ENCODE measurements at places on chromosomes 11 and 22.

- DNase-seq: no peak
Observed at GRCh38 chr22:46339956-46340355, 4.4 kb downstream of the TRMU start.

DNA sequence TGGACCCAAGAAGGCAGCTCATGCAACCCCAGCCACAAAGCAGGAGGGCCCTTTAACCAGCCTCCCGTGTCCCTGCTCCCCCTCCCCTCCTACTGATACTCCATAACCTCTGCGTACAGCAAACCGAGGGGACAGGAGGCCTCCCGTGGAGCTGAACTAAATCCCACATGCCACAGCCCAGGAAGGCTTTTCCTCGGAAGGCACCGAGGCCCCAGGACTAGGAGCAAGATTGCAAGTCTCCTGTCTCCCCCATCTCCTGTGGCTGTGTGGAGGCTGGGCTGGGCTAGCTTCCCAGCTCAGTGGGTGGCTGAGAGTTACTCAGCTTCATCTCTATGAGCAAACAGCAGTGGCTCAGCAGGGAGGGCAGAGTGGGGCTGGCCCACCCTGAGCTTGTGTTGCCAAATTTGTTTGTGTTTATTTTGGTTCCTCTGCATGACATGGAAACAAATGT is 62.7 kb upstream of the NECTIN1 start:
- no peak for DNase-seq

DNA sequence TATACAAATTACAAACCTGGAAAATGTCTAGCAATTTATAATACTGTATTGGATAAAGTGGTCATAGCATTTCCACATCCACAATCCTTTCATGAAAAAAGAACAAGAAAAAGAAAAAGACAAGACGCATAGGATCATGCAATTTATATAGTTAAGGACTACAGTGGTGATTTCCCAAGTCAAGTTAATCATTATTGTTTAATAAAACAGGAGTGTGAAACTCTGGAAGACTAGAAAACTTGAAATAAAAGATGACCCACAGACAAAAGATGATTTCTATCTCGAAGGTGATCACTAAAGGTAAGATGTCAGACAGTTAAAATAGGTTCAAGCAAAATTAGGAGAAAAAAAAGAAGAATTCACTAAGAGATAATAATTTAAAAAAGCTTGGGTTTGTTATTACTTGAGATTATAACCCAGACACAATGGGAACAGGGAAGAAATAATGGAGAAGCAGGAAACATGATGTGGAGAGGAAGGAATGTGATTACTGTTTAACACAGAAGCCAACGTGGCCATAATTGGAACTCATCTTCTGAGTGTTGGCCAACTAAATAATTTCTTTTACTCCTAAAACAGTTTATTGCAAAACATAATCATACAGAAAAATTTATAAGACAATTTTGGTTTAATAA is 441.2 kb upstream of the ANO3 start:
- no peak for DNase-seq

- no peak for DNase-seq
Observed at GRCh38 chr11:99366546-99366945, 345.8 kb downstream of the CNTN5 start.

DNA sequence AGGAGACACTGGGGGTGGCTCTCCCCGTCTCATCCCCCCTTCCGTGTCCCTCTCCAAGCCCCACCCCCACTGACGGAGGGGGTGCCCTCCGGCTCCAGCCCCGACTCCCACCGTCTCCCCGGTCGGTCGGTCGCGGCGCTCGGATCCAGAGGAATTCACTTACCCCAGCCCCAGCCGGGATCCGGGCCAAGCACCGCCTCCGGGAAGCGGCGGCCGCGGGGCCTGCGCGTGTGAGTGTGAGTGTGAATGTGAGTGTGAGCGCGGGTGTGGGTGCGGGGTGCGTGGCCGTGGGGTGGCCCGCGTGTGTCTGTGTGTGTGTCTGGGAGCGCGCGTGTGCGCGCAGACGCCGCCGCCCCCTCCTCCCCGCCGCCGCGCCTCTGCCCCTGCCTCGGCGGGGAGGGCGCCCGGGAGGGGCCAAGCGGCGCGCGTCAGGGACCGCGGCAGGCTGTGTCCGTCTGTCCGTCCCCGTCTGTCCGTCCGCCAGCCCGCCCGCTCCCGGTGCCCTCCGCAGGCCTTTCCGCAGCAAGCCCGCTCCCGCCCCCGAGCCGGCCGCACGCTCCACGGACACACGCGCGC is at the start of gene ELFN2:
ELFN2 (minus strand) TSS at position 345 of the 576 bp plus-strand sequence. CDS start 51,945 bp downstream, outside the sequence.
- DNase-seq: no peak

DNA sequence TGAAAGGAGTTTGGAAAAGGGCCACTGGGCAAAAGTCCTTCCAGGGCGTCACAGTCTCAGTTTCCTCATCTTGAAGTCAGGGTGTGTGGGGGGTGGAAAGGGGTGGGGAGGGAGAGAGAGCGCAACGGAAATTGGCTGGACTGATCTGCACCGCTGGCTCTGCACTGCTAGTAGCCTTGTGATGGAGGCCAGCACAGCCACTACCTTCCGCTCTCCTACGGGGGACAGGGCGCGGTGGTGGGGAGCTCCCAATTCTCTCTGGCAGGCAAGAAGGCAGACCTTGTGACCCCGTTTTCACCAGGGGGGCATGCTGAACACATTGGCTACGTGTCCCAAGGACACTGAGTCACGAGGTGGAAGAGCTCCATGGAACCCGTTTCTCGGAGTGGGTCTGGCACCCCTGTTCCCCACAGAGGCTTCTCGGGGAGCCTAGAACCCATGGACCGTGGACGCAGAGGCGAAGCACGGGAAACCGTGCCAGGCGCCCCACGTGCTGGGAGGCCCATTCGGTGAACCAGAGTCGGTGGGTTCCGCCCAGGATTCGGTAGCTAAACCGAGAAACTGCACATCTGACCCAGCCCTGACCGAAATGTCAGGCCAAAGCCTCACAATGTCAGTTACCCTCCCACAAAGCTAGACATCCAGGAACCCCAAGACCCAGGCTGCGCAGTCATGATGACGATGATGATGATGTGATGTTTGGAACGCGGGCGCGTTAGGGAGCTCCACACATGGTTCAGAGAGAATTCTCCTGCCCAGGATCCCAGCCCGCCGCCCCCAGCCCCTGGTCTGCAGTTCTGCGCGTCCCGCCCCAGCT is 28.3 kb upstream of the WNT11 start:
- DNase-seq: no peak

- no peak for DNase-seq
Observed at GRCh38 chr11:47184711-47185304, 1.4 kb downstream of the PACSIN3 start.

DNA sequence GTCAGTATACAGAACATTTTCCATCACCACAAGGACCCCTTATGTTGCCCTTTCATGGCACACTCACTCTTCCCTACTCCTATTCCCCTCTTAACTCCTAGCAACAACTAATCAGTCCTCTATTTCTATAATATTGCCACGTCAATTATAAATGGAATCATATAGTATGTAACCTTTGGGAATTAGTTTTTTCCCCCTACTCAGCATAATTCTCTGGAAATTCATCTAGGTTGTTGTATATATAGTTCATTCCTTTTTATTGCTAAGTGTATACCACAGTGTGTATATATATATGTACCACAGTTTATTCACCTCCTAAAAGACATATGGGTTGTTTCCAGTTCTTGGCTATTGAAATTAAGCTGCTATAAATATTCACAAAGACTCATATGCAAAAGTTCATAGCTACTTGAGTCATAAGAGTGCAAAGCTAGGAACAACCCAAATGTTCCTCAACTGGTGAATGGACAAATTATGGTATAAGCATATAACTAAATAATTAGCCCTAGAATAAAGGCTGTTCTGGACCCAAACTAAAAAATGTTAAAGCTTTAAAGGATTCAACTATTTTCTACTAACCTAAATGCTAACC is 41.3 kb downstream of the TUB start:
- no peak for DNase-seq

- DNase-seq: peak; percentile 13
Observed at GRCh38 chr22:20130731-20131596, 640 bp upstream of the ZDHHC8 start.

GRCh38 chr11:6616596-6617250 is 2.5 kb downstream of the TPP1 start:
- no peak for DNase-seq

- no peak for DNase-seq
Observed at GRCh38 chr11:43200031-43200430, 111.8 kb upstream of the API5 start.

DNA sequence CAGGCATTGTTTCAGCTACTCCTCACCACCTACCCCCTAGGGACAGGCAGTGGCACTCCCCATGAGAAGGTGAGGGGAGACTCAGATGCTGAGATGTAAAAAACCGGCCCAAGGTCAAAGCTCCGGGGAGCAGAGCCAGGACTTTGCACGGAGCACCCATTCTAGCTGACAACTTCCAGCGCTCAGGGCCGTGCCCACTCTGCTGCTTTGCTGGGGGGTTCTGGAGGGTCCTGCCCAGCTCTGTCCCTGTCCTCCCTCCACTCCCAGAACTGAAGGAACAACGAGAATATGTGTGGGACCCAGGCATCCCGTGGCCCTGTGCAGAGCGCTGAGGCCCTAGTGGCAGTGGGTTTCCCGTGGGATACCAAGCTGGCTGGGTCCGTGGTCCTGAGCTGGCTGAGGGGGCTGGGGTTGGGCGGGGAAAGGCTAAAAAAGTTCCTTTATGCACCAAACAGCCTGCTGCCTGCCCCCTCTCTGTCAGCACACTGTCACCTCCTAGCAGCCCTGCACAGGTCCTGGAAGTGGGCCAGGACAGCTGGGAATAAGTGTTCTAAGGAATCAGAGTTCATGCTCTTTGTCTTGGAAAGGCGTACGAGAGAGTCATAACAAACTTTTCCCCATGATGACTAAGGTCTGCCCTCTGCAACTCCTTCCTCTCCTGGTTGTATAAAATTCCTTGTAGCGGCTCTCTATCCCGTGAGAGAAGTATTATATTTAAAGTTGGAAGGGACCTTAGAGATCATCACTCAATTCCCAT is 1.9 kb downstream of the MS4A10 start:
- DNase-seq: no peak

DNA sequence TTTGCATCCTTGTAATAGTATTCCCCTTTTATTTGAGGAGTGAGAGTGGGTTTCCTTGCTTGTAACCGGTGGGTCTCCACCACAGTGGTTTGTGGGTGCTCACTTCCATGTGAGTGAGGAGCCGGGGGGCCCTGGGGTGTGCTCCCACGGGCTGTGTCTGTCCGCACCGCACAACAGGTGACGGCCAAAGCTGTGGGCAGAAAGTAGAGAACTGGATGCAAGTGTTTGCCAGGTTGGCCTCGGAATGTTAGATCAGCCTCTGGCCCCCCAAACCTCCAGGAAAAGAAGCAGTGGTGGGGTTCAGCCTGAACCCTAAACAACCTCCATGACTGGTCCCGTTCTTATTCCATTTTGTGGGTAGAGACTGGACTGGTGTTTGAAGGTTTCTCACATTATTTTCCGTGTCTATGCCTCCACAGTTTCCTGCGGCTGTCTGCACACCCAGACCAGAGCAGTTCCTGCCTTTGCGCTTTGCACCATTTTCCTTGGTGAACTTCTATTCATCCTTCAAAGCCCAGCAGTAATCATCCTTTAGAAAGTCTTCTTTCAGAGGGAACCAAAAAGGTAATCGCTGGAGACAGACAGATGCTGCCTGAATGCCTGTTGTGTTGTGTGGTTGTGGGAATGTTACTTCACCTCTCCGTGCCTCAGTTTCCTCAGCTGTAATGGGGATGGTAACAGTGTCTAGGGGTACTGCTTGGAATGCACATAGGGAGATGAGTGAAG is 77.2 kb downstream of the MYEOV start:
- no peak for DNase-seq

DNA sequence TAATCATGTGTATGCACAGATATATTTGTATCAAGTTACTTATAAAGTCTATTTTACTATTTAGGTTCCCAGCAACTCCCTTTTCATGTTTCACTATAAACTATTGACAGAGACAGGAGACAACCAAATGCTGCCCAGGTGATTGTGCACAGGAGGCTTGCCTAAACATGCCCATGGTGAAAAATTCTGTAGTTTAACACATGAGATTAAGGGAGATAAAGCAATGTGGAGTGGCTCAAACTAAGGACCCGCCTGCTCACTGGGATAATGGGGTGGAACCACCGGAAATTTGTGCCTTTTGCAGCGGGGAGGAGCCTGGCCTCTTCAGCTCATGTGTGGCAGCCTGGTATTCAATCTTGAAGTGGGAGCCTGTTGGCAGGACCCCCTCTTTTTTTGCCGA is 459.5 kb upstream of the CNTN5 start:
- no peak for DNase-seq

DNA sequence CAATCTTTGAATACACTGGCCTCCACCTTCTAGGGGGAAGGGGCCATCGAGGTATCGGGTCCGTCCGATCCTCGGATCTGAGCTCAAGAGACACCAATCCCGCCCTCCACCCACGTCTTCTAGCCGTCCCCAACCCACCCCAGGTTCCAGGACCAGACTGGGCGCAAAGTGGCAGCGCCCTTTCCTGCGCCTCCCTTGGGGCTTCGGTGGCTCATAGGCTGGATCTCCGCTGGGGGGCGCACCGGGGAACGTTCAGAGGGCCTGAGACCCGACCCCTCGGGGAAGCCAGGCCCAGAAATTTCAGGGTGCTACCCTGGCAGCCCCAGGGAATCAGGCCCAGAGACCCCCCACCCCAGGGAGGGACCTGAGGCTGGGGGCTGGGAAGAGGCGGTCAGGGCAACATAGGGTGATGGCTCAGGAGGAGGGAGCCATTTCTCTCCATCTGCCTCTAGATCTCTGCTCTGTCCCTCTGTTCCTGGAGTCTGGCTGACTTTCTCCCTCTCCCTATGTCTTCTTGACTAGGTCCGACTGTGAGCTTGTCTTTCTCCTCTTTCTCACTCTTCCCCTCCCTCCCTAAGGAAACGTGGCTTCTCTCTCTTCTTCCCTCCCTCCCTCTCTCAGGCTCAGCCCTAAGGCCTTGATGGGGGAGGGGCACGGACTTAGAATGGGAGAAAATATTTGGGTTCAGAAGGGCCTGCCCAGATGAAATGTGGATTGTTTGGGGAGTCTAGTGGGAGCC is 1.1 kb downstream of the CREB3L1 start:
- no peak for DNase-seq

GRCh38 chr11:15805726-15806125 is 550.6 kb downstream of the SOX6 start:
- DNase-seq: peak; percentile 62

- DNase-seq: no peak
Observed at GRCh38 chr11:87600938-87601337, 563.2 kb downstream of the TMEM135 start.

GRCh38 chr22:31339148-31339832 is 6.9 kb downstream of the PATZ1 start:
- no peak for DNase-seq

GRCh38 chr22:27851974-27852746 is 50.6 kb upstream of the MN1 start:
- DNase-seq: no peak

DNA sequence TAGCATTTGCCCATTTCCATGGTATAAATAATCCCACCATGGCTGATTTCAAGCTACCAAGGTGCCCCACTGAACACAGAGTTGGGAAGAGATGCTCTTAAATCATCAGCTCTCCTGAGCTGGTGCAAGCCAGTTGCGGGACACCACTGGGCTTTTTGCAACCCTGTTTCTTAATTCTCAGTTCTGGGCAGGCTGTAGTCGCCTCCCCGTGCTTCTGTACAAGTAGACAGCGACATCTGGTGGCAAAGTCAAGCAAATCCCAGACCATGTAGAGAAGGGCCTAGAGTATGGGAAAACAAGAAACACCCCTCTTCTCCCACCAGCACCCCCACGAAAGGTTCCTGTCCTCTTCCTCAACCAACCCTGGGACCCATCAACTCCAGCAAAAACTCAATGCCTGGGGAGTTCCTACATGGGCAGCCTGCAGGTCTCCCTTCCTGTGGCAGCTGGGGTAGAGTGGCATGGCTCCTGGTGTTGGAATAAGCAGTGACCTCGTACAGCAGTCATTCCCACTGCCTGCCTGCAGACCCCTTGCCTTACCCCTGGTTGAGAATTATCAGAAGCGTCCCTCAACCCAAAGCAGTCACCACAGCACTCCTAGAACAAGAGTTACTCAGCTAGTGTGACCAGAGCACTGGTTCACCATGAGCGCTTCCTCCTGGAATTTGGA is 68.4 kb downstream of the IGLL5 start:
- DNase-seq: peak; percentile 1
